Activated naive CD4-positive, alpha-beta T cell treated with anti-CD3 and anti-CD28 coated beads for 36 hours (primary cell): ENCODE measurements at places on chromosomes 16 and 17. TPM values are rescaled to one million over a fixed set of nuclear protein-coding genes. Genes with fewer than 3 reads are reported as not detected.

DNA sequence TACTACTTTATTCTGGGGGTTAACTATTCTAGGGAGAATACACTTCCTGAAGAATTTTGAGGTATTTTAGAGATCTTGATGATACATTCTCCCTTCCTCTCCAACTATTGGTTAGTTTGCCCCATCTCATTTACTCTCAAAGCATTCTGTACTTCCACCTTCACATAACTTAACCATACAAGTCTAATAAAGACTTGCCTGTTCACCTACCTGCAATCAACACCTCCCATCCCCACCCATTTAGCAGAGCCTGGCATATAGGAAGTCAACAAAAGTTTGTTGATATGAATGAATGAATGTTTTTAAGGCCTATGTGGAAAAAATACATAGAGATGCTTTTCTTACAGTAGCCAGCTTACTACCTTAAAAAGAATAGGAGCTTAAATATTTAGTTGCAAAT lies 50.8 kb downstream of the MYO1D start:
- DNase-seq, result no peak

DNA sequence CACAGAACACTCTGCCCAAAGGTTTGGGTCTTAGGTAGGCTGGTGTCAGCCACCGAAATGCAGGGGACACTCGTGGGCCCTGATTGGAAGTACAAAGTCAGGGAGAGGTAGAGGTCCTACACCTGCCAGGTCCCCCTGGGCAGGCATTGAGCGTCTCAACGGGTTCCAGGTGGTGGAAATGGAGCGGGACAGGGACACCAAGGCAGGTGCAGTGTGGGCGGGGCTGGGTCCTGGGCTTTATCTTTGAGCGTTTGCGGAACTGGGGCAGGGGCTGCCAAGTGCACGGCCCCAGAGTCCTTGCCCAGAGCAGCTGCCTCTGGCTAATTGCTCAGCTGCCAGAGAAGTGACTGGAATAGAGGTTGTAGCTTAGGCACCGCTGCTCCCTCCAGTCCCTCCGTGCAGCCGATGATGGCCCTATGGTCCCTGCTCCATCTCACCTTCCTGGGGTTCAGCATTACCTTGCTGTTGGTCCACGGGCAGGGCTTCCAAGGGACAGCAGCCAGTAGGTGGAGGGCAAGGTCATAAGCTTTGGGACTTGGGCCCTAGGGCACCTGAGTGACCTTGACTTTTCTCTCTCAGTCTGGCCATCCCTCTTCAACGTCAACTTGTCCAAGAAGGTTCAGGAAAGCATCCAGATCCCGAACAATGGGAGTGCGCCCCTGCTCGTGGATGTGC lies at the start of gene ZACN:
ZACN (plus strand) TSS at position 323 of the 675 bp plus-strand sequence; CDS start at position 406, 83 bp downstream.
- no peak for DNase-seq

DNA sequence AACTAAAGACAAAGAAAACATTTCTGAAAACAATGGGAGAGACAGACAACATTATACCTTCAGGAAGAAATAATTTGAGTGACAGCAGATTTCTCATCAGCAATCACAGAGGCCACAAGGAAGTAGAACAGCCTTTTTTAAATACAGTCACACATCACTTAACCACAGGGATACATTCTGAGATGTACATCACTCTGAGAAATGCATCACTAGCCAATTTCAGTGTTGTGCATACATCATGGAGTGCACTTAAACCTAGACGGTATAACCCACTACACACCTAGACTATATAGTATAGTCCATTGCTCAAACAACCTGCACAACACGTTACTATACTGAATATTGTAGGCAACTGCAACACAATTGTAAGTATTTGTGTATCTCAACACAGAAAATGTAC lies 24.9 kb upstream of the ALOX12 start:
- no peak for DNase-seq

- no peak for DNase-seq
These were observed 31.8 kb downstream of the HNF1B start for GRCh38 chr17:37713028-37713431.

GRCh38 chr17:17217995-17218394 lies 11.9 kb upstream of the PLD6 start:
- no peak for DNase-seq

DNA sequence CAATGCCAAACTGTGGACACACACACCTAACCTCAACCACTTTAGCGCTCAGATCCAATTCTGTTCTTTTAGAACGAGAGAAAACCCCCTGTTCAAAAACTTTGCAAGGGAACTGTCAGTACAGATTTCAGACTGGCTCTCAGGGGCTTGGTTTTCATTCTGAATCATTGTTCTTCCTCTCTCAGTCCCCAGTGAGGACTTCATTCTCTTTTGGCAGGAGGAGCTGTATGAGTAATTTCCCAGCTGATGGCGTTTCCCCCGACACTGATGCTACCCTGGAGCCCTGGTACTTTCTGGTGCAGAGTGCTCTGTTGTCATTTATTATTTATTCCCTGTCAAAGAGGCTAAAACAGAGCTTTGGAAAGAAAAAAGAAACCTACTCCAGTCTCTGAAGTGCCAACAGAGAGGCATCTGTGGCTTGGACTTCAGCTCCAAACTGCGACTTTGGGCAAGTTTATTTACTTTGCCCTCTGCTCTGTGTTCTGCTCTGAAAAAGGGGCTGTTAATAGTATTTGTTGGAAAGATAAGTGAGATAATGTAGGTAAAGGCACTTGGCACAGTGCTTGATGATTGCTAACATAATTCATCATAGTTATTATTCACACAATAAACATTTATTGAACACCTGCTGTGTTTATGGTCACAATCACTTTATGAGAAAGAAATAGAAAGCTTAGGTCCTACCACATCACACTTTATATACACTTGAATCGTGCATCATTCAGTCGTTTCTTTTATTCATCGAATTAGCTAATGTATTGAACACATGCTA lies 28.3 kb downstream of the ETV4 start:
- DNase-seq, result peak; percentile 35

- DNase-seq, result no peak
These were observed 3.5 kb downstream of the CTRB1 start for GRCh38 chr16:75222271-75222783.

GRCh38 chr16:275041-275641 lies 603 bp downstream of the RGS11 start:
- peak; percentile 11 for DNase-seq

- no peak for DNase-seq
These were observed 38.7 kb upstream of the CACNG3 start for GRCh38 chr16:24217461-24217860.

DNA sequence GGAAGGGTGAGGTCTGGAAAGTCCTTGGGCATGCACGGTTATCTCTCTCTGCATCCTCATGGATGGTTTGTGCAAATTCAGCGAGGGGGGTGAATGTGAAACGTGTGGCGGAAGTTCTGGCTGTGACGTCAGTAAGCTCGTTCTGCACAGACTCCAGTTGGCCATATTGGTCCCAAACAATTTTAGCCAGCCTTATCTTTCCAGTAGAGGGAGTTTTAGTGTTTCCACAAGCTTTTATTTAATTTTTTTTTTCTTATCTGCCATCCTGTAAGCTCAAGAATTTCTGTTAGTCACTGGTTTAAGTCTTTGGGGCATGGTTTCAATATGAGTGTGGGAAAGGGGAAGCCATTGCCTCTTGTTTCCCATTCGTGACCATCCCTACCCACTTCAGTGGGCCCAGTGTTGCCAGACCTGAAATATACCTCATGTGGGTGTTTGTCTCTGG lies 39.0 kb downstream of the HLF start:
- no peak for DNase-seq

GRCh38 chr16:2841606-2842339 lies 11.7 kb downstream of the ZG16B start:
- DNase-seq, result no peak

GRCh38 chr17:79690988-79691836 lies 39.5 kb upstream of the ENPP7 start:
- DNase-seq, result no peak

DNA sequence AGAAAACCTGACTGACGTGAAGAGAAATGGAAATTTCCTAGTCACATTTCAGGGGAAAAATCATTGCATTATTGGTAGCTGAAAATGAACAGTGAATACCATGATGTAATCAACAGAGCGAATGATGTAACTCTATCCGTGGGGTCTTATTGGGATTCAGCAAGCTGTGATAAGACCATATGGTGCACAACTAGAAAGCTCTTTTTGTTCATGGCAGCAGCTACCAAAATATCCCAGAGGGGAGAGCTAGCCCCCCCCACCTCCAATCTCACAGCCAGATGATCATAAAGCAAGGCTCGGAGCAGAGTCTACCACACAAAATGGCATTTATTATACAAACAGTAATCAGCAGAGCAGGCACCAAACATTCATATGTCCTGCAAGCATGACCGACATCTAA lies 22.2 kb upstream of the DNAH17 start:
- DNase-seq, result no peak

- no peak for DNase-seq
These were observed 40.7 kb downstream of the TBX4 start for GRCh38 chr17:61492759-61493526.

LRRC75A gene
- 0.69 TPM for total RNA-seq

CDH8 gene
- not detected for total RNA-seq

GSDMA gene
- total RNA-seq, result not detected

RAB11FIP4 gene
- 31.3 TPM for total RNA-seq

SULT1A4 gene
- total RNA-seq, result 1.8 TPM

ACSM2A gene
- total RNA-seq, result not detected

C17orf113 gene
- 0.31 TPM for total RNA-seq

RHBDL3 gene
- total RNA-seq, result not detected

PPP1R27 gene
- total RNA-seq, result not detected

SKAP1 gene
- total RNA-seq, result 60.3 TPM

PRSS8 gene
- total RNA-seq, result not detected
